Activated CD8-positive, alpha-beta T cell treated with anti-CD3 and anti-CD28 coated beads for 36 hours (primary cell): ENCODE measurements at places on chromosomes 7 and 10. TPM values are rescaled to one million over a fixed set of nuclear protein-coding genes. Genes with fewer than 3 reads are reported as not detected.

Gene TSPAN13
- 1.0 TPM for total RNA-seq

Gene PITX3
- total RNA-seq, result not detected

Gene KAZALD1
- total RNA-seq, result 0.72 TPM

- H3K4me1 ChIP-seq, result no peaks in the 10 kb centered on the region
- H3K27ac ChIP-seq, result no peak overlapping the region
- no peak overlapping the region for H3K4me3 ChIP-seq
- no peaks in the 10 kb centered on the region for H3K27me3 ChIP-seq
- no peak for DNase-seq
Observed at GRCh38 chr10:97659589-97659988, 19.1 kb downstream of the PI4K2A start.

GRCh38 chr7:18520450-18521235 lies 25.1 kb downstream of the HDAC9 start:
- H3K36me3 ChIP-seq, result no peaks in the 10 kb centered on the region
- H3K27me3 ChIP-seq, result no peaks in the 10 kb centered on the region
- no peak overlapping the region for H3K4me3 ChIP-seq
- no peak overlapping the region for H3K27ac ChIP-seq
- no peak for DNase-seq
- no peaks in the 10 kb centered on the region for H3K4me1 ChIP-seq

- no peak overlapping the region for H3K4me3 ChIP-seq
- H3K27me3 ChIP-seq, result peaks cover 5% of the 10 kb centered on the region
- no peaks in the 10 kb centered on the region for H3K36me3 ChIP-seq
- peaks cover 2% of the 10 kb centered on the region for H3K4me1 ChIP-seq
- no peak for DNase-seq
- no peak overlapping the region for H3K27ac ChIP-seq
Observed at GRCh38 chr7:90701771-90702170, 105.7 kb downstream of the CDK14 start.

GRCh38 chr7:25786936-25787335 lies 365.1 kb upstream of the NFE2L3 start:
- DNase-seq, result no peak
- no peaks in the 10 kb centered on the region for H3K36me3 ChIP-seq

- H3K27ac ChIP-seq, result no peak overlapping the region
- H3K4me1 ChIP-seq, result no peaks in the 10 kb centered on the region
- H3K36me3 ChIP-seq, result no peaks in the 10 kb centered on the region
- DNase-seq, result no peak
Observed at GRCh38 chr7:132609906-132610520, 33.7 kb upstream of the PLXNA4 start.

GRCh38 chr10:119318411-119319160 lies 111.2 kb downstream of the GRK5 start:
- peaks cover 2% of the 10 kb centered on the region for H3K36me3 ChIP-seq
- peaks cover 49% of the 10 kb centered on the region for H3K4me1 ChIP-seq
- H3K27ac ChIP-seq, result no peak overlapping the region
- DNase-seq, result no peak
- H3K4me3 ChIP-seq, result no peak overlapping the region

GRCh38 chr7:52920977-52921376 lies 114.5 kb upstream of the POM121L12 start:
- H3K36me3 ChIP-seq, result no peaks in the 10 kb centered on the region
- no peak for DNase-seq
- H3K4me3 ChIP-seq, result no peak overlapping the region

DNA sequence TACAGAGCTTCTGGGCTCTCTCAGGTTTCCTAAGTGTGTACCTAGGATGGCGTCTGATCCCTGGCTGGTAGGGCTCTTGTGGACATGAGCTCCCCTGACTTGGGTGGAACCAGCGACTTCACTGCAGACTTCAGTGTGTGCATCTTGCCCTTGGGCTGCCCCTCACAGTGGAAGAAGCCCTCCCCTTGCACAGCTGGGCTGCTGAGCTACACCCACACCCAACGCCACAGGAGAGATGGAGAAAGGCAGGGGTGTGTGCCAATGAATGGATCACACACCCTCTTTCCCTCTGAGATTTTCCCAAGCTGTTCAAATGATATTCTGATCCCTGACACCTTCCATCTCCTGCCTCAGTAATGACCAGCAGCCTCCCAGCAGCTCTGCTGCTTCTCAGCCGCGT lies 296.7 kb downstream of the GFRA1 start:
- no peak for DNase-seq
- H3K4me3 ChIP-seq, result no peak overlapping the region
- no peak overlapping the region for H3K27ac ChIP-seq
- H3K4me1 ChIP-seq, result no peaks in the 10 kb centered on the region

DNA sequence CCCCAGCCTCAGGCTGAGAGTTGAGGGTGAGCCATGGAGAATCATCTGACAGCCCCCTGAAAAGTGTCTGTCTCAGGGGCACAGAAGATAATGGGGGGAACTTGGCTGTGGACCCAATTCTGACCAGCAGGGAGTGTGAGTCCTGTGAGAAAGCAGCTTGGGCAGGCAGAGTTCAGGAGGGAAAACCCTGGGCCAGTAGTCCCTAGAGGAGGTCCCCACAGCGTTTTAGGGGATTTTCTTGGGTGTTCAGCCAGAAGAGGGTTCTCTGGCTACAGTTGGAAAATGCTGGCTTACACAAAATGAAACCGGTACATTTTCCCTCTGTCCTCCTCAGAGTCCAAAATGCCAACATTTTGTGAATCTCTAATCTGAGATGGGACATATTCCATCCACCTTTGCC lies 35.8 kb upstream of the TRIM8 start:
- H3K4me3 ChIP-seq, result no peak overlapping the region
- H3K27me3 ChIP-seq, result no peaks in the 10 kb centered on the region
- H3K27ac ChIP-seq, result no peak overlapping the region
- H3K4me1 ChIP-seq, result peaks cover 40% of the 10 kb centered on the region
- H3K36me3 ChIP-seq, result no peaks in the 10 kb centered on the region
- DNase-seq, result peak; percentile 31

- DNase-seq, result no peak
- peaks cover 4% of the 10 kb centered on the region for H3K4me1 ChIP-seq
- no peaks in the 10 kb centered on the region for H3K36me3 ChIP-seq
- no peak overlapping the region for H3K27ac ChIP-seq
Observed at GRCh38 chr10:31697271-31698180, 231.1 kb downstream of the ARHGAP12 start.

DNA sequence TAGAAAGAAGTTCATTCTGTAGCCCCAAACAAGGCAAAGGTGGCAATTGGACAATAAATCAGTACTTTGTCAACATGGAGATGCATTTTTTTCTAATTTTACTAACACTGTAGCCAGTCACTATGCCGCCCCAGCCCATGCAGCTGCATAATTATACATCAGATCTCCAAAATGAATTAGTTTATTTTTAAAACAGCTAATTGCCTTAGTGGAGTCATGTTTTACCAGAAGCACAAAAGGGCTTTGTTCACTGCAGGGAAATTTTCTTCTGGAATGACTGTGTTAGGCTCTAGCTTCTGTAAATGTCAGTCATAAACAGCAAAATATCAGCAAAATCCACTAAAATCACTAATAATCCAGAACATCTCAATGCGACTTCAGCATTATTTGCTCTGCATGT lies 20.1 kb upstream of the HDAC9 start:
- DNase-seq, result no peak
- H3K4me1 ChIP-seq, result no peaks in the 10 kb centered on the region
- H3K27ac ChIP-seq, result no peak overlapping the region
- H3K27me3 ChIP-seq, result no peaks in the 10 kb centered on the region

GRCh38 chr10:97914837-97915211 lies 65.2 kb downstream of the GOLGA7B start:
- no peaks in the 10 kb centered on the region for H3K36me3 ChIP-seq
- no peak overlapping the region for H3K27ac ChIP-seq
- no peak overlapping the region for H3K4me3 ChIP-seq
- peaks cover 7% of the 10 kb centered on the region for H3K4me1 ChIP-seq
- DNase-seq, result peak; percentile 86

GRCh38 chr7:149670288-149670687 lies 103.1 kb downstream of the ZNF467 start:
- DNase-seq, result no peak
- H3K4me3 ChIP-seq, result no peak overlapping the region
- peaks cover 37% of the 10 kb centered on the region for H3K27me3 ChIP-seq
